ENCODE measurements at places on chromosomes 11 and 22. TPM values are rescaled to one million over a fixed set of nuclear protein-coding genes. Genes with fewer than 3 reads are reported as not detected.

- H3K4me1 ChIP-seq, result peaks cover 4% of the 10 kb centered on the region
- H3K4me3 ChIP-seq, result no peak overlapping the region
- H3K36me3 ChIP-seq, result no peaks in the 10 kb centered on the region
- no peak overlapping the region for H3K27ac ChIP-seq
These were observed 122.2 kb downstream of the ST3GAL4 start for GRCh38 chr11:126477535-126478305.

DNA sequence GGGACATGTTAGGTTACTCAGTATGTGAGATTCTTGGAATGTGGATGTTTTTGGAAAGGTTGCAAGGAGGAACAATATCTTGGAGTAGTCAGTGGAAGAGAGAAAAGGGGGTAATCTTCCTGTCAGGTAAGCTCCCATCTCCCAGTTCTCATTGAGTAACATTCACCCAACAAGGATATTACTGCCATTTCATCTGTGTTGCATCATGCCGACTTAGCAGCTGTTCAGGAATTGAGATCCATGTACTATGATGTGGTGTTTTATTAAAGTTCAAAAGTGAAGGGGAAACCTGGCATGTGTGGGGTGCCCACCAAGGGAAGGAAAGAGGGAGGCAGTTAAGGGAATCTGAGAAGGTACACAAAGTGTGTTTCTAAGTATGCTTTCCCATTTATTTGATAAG is 58.4 kb upstream of the RASSF10 start:
- peaks cover 22% of the 10 kb centered on the region for H3K36me3 ChIP-seq
- peaks cover 3% of the 10 kb centered on the region for H3K4me1 ChIP-seq
- H3K27ac ChIP-seq, result no peak overlapping the region
- no peak for DNase-seq
- H3K4me3 ChIP-seq, result no peak overlapping the region
- no peaks in the 10 kb centered on the region for H3K27me3 ChIP-seq

DNA sequence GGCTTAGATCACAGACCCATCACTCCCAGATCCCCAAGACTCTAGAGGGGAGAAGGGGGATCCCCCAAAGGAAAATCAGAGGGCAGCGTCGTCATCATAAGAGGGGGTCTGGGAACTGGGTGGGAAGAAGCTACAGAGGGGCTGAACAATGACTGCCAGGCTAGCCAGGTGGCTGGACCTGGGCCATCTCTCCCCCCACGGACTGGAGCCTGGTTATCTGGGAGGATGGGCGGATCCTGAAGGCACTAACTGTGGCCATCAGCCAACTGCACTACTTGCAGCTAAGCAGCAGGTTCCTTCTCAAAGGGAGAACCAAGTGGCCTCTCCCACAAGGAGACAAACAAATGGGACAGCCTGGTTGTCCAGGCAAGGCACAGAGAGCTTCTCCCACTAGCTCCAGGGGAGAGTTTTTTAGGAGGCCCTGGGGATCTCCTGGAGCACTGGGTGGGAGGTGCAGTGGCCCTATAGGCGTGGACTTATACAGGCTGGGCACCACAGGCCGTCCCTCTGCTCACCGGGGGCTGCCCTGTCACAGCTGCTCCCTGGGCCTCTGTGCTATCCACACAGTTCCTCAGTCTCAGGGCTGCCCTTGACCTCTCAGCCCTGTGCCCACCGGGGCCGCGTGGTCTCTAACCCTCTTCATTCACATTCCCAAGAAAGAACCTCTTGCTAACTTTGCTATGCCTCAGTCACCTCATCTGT is 15.4 kb downstream of the P2RY6 start:
- H3K27ac ChIP-seq, result no peak overlapping the region
- H3K4me3 ChIP-seq, result no peak overlapping the region
- H3K36me3 ChIP-seq, result no peaks in the 10 kb centered on the region
- peak; percentile 24 for DNase-seq

- H3K4me1 ChIP-seq, result no peaks in the 10 kb centered on the region
These were observed 33.4 kb upstream of the CTTN start for GRCh38 chr11:70364745-70365543.

DNA sequence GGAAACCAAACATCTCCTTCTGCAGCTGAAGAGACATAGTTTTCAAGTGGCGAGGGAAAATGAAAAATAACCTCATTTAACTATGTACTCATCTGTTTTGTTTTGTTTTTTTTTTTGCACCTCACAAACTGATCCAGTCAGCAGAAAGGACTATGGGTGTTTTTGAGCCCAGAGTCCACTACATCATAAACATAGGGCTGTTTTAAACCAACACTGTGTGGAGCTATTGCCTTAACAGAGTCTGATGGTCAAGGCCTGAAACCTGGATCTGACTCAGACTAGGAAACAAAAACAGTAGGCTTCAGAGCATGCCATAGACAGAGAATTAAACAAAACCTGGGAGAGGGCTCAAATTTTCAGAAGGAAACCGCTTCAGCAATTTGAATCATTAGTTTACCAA is 99.3 kb upstream of the FSHB start:
- no peaks in the 10 kb centered on the region for H3K36me3 ChIP-seq
- no peak overlapping the region for H3K27ac ChIP-seq
- H3K4me1 ChIP-seq, result no peaks in the 10 kb centered on the region
- H3K27me3 ChIP-seq, result no peaks in the 10 kb centered on the region
- no peak for DNase-seq

The TMPRSS13 gene
- total RNA-seq, result 0.34 TPM

DNA sequence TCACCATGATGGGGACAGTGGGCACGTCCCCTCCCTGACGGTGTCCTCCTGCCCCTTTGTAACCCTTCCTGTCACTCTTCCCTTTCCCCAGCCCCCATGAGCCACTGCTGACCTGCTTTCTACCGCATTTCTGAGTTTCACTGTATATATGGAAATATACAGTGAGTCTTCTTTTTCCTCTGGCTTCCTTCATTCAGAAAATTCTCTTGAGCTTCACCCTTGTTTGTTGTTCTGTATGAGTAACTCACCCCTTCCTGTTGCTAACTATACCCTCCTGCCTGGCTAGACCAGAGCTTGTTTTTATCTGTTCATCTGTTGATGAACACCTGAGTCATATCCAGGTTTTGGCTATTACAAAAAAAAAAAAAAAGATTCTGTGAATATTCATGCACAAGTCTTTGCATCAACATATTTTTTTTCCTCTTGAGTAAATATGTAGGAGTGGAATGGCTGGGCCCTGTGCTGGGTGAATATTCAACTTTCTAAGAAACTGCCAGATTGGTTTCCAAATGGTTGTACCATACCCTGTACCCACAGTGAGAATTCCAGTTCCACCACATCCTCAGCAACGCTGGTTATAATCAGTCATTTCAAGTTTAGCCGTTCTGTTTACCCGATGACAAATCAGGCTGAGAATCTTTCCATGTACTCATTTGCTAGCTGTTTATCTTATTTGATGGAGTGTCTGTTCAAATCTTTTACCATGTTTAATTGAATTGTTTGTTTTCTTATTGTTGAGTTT is 62.0 kb downstream of the IGF2 start:
- DNase-seq, result no peak
- no peaks in the 10 kb centered on the region for H3K36me3 ChIP-seq
- H3K27me3 ChIP-seq, result peaks cover 47% of the 10 kb centered on the region

The DAGLA gene
- 0.16 TPM for total RNA-seq

GRCh38 chr11:968822-969221 is 43.2 kb downstream of the AP2A2 start:
- no peak overlapping the region for H3K4me3 ChIP-seq
- no peak overlapping the region for H3K27ac ChIP-seq
- no peak for DNase-seq
- H3K36me3 ChIP-seq, result peaks cover 36% of the 10 kb centered on the region

GRCh38 chr22:27655582-27656185 is 145.9 kb downstream of the MN1 start:
- H3K27me3 ChIP-seq, result no peaks in the 10 kb centered on the region
- no peaks in the 10 kb centered on the region for H3K36me3 ChIP-seq
- no peak overlapping the region for H3K27ac ChIP-seq
- H3K4me3 ChIP-seq, result no peak overlapping the region
- no peak for DNase-seq

The FZD4 gene
- total RNA-seq, result 6.1 TPM

DNA sequence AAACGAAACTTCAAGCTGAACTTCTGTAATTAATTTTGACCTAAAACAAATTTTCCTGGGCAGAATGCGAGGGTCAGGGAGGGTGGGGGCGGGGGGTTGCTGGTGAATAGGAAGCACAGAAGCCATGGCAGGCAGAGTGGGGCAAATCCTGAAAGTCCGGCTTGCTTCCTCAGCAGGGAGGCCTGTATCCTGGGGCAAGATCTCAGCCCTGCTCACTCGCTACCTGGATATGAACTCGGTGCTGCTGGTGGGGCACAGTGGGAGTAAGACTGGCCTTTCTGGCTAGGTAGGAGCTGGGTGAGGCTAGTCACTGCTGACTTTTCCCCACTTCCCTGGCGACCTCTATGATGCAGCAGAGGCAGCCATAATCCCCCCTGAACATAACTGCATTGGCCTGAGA is 168.9 kb upstream of the CHORDC1 start:
- no peak for DNase-seq
- H3K4me1 ChIP-seq, result no peaks in the 10 kb centered on the region
- no peak overlapping the region for H3K4me3 ChIP-seq
- H3K27ac ChIP-seq, result no peak overlapping the region
- H3K27me3 ChIP-seq, result no peaks in the 10 kb centered on the region
- no peaks in the 10 kb centered on the region for H3K36me3 ChIP-seq

GRCh38 chr11:101960231-101960630 is 43.9 kb upstream of the ANGPTL5 start:
- no peaks in the 10 kb centered on the region for H3K36me3 ChIP-seq
- no peak overlapping the region for H3K4me3 ChIP-seq
- H3K27me3 ChIP-seq, result no peaks in the 10 kb centered on the region
- H3K4me1 ChIP-seq, result no peaks in the 10 kb centered on the region
- no peak overlapping the region for H3K27ac ChIP-seq

DNA sequence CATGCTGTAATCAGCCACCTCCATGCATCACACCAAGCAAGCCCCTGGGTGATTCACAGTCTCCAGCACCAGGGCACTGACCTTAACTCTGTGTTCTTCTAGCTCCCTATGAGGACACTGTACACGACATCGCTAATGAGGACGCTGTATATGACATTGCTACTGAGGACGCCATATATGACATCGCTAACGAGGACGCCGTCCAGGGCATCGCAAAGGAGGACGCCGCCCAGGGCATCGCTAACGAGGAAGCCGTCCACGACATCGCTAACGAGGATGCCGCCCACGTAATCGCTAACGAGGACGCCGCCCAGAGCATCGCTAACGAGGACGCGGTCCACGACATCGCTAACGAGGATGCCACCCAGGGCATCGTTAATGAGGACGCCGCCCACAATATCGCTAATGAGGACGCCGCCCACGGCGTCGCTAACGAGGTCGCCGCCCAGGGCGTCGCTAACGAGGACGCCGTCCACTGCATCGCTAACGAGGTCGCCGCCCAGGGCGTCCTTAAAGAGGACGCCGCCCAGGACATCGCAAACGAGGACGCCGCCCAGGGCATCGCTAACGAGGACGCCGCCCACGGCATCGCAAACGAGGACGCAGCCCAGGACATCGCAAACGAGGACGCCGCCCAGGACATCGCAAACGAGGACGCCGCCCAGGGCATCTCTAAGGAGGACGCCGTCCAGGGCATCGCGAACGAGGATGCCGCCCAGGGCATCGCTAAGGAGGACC is 34.5 kb upstream of the DGCR6L start:
- H3K36me3 ChIP-seq, result no peaks in the 10 kb centered on the region
- H3K4me3 ChIP-seq, result no peak overlapping the region
- H3K27me3 ChIP-seq, result peaks cover 9% of the 10 kb centered on the region
- H3K4me1 ChIP-seq, result no peaks in the 10 kb centered on the region
- no peak overlapping the region for H3K27ac ChIP-seq

- no peak for DNase-seq
- H3K4me1 ChIP-seq, result peaks cover 33% of the 10 kb centered on the region
- H3K4me3 ChIP-seq, result no peak overlapping the region
- no peak overlapping the region for H3K27ac ChIP-seq
These were observed 25.0 kb upstream of the MGAT3 start for GRCh38 chr22:39431821-39432251.

DNA sequence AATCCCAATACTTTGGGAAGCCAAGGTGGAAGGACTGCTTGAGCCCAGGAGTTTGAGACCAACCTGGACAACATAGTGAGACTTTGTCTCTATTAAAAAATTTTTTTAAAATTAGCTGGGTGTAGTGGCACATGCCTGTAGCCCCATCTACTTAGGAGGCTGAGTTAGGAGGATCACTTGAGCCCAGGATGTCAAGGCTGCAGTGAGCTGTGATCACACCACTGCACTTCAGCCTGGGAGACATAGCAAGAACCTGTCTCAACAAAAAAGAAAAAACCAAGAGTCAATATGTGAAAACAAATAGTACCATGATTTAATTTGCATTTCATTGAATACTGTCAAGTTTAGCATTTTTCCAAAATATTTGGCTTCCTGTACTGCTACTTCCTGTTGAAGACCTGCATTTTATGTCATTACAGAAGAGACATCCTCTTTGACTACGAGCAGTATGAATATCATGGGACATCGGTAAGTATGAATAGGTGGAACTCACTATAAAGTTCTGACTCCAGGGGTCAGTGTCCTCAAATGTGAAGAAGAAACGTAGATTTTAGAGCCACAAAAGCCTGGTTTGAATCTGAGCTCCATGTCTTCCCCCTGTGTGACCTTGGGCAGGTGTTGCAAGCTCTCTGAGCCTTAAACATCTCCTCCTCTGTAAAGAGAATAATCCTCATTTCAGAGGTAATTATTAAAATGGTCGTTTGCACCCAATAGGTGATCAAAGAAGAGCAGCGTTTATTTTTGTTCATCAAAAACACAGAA is 16.0 kb downstream of the CDC45 start:
- peaks cover 99% of the 10 kb centered on the region for H3K36me3 ChIP-seq
- no peaks in the 10 kb centered on the region for H3K4me1 ChIP-seq
- H3K27me3 ChIP-seq, result no peaks in the 10 kb centered on the region
- no peak overlapping the region for H3K27ac ChIP-seq
- no peak overlapping the region for H3K4me3 ChIP-seq

DNA sequence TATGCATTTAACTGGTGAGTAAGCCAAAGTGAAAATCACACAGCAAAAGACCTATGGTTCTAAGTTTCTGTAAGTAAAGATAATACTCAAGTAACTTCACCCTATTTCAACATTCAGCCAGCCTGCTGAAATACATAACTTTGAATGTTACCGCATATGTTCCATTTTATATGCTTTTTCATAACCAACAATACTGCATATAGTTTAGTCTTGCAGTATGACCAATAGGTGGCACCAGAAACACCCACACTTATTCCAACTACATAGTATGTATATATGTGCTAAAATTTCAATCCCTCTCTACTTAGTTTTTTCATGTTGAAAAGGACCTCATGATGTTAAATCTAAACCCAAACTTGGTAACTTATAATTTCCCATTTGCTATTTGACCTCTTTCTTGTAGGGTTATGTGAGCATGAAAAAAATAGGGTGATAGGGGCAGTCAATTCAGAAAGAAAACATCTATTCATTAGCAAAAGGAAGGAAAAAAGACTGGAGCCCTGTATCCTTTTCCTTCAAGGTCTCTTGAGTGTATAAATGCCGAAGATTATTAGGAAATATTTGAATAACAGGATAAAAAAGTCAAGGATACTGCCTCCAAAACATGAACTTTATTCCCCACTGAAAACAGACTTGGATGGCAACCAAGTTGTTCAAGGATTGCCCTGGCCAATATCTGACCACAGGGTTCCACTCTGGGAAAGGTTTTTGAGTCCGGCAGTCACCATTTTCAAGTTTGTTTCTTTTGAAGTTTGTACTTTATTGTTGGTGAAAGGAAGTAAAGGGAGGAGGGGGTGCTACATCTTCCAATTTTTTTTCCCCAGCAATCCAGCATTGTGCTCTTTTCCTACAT is 23.8 kb upstream of the FZD4 start:
- H3K27me3 ChIP-seq, result no peaks in the 10 kb centered on the region
- H3K4me3 ChIP-seq, result no peak overlapping the region
- no peaks in the 10 kb centered on the region for H3K4me1 ChIP-seq
- no peak overlapping the region for H3K27ac ChIP-seq

- no peaks in the 10 kb centered on the region for H3K36me3 ChIP-seq
- no peak overlapping the region for H3K4me3 ChIP-seq
- H3K27me3 ChIP-seq, result 0 out of 3 replicates have a peak, but pooled peaks cover 3% of the 10 kb centered on the region
- no peaks in the 10 kb centered on the region for H3K4me1 ChIP-seq
- DNase-seq, result no peak
These were observed 30.1 kb upstream of the MPPED1 start for GRCh38 chr22:43381693-43382092.
